ENCODE measurements at places on chromosomes 16 and 17.

DNA sequence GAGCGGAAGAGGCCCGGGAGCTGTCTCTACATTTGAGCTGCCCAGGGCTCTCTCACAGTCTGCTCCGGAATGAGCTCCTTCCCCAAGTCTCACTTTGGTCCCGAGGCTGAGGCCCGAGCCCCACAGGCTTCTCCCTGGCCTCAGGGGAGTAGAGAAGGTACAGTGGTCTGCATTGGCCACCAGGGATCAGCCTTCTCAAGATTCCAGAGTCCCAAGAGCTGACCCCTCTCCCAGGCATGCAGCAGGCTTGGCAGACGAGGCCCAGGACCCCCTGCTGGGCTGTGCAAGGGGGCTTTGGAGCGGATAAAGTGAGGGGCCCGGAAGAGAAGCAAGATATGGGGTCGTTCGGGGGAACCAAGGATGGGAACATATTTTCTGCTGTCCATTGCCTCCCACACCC is 3.1 kb downstream of the PRSS27 start:
- DNase-seq, result no peak

DNA sequence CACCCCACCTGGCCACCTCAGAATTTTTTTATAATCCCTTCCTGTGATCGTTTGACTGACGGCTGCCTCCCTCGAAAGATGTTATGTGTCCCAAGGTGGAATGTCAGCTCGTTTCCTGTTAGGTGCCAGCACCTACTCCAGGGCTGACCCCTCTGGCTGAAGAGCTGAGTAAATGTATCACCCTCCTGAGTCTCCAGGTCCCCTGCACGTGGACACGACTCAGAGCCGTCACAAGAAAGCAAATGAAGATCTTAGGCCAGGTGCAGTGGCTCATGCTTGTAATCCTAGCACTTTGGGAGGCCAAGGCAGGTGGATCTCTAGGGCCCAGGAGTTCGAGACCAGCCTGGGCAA is 273.2 kb downstream of the C16orf95 start:
- no peak for DNase-seq

DNA sequence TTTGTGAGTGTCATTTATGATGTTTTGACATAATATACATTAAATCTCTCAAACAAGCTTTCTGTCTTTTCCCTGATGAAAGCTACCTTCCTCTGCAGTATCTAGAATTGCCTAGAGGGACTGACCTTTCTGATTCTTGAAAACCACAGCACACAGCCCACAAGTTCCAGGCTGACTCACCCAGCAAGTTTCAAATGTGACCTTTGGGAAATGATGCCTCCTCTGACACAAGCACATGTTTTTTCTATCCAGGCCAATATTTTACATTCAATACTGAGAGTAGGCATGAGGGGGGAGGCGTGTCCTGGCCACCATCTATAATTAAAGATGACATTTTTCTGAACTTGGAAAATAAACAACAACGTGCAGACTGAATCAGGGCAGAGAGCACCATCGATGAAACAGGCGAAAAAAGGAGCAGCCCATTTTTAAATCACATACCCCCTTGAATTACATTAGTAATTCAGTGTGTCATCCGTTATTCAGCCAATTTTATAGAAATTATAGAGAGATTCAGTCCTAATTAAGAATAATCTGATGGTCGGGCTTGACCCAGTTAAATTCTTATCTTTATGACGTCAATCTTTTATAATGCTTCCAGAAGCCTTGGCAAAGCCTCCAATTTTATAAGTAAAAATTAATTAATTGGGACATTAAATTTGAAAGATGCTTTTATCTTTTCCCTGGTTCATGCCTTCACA is 292.6 kb upstream of the CDH11 start:
- no peak for DNase-seq

DNA sequence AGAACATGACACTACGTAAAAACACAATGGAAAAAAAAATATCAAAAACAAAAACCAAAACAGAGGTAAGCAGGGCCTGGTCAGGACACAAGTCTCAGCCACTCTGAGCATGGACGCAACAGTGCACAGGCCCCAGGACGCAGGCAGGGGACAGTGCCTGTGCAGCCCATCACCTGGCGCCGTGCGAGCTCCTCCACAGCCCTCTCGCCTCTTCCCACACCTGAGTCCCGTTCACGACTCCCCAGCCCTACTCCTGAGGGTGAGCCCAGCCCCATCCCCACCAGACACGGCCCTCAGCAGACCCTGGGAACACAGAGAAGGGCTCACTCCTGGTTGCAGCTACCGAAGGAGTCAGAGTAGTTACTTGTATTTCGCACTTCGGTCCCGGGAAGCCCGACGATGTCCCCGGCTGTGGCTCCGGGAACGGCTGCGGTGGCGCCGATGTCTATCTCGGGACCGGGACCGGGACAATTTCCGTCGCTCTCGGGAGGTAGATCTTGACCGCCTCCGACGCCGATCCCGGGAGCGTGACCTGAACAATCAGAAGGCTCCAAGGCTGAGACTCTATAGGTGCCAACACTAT is 9.4 kb downstream of the HBQ1 start:
- DNase-seq, result no peak

DNA sequence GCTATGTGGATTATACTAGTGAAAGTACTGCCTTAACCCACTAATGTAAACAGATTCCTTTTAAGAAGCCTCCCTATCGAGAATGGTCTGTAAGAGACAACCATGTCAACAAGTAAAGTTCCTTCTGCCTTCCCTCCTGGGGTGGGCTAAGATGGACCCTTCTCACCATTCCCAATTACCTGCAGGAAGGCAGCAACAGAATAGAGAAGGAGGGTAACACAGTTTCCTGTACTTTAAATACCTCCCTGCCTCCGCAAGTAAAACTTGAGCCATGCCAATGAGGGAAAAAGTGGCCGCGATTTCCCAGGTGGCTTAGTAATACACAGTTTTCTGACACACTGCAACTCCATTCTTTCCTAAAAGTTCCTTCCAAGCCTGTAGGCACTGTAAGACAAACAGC is 45.2 kb downstream of the TOX3 start:
- no peak for DNase-seq

DNA sequence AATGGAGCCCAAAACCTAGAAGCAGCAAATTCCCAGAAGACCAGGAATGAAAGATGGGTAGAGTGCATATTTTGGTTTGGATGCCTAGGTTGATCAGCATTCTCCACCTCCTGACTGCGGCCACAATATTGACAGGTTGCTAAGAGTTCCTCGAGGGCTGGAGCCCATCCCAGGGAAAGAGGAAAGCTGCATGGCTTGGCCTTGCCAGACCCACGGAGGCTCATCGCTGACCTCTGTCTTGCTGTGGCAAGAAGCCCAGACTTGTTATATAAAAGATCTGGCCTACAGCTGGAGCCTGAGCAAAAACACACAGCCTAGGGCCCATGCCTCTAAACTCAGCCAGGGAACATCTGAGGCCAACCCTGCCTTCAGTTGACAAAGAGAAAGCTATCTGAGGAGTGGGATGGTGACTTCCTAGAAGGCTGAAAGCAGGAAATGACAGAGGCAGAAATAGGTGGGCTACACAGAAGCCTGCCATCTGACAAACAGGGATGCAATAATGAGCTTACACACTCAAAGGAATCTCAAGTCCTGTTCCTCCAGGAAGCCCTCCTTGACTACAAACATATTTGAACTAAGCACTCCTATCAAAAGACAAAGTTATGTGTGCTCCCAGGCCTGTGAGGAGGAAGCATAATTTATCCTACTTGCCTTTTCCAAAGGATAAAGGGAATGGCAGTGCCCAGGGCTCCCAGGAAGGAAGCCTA is 22.5 kb upstream of the SLC35B1 start:
- DNase-seq, result no peak

GRCh38 chr17:76499267-76499667 is 2.0 kb downstream of the RHBDF2 start:
- DNase-seq, result no peak

DNA sequence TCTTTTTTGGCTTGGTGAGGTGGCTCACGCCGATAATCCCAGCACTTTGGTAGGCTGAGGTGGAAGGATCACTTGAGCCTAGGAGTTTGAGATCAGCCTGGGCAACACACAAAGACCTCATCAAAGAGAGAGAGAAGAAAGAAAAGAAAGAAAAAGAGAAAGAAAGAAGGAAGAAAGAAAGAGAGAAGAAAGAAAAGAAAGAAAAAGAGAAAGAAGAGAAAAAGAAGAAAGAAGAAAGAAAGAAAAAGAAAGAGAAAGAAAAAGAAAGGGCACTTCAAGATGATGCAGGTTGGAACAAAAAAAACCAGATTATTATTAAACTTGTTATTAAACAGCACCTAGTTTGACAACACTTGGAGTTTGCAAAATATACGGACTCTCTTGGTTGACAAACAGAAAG is 21.2 kb upstream of the ADCY9 start:
- DNase-seq, result no peak

DNA sequence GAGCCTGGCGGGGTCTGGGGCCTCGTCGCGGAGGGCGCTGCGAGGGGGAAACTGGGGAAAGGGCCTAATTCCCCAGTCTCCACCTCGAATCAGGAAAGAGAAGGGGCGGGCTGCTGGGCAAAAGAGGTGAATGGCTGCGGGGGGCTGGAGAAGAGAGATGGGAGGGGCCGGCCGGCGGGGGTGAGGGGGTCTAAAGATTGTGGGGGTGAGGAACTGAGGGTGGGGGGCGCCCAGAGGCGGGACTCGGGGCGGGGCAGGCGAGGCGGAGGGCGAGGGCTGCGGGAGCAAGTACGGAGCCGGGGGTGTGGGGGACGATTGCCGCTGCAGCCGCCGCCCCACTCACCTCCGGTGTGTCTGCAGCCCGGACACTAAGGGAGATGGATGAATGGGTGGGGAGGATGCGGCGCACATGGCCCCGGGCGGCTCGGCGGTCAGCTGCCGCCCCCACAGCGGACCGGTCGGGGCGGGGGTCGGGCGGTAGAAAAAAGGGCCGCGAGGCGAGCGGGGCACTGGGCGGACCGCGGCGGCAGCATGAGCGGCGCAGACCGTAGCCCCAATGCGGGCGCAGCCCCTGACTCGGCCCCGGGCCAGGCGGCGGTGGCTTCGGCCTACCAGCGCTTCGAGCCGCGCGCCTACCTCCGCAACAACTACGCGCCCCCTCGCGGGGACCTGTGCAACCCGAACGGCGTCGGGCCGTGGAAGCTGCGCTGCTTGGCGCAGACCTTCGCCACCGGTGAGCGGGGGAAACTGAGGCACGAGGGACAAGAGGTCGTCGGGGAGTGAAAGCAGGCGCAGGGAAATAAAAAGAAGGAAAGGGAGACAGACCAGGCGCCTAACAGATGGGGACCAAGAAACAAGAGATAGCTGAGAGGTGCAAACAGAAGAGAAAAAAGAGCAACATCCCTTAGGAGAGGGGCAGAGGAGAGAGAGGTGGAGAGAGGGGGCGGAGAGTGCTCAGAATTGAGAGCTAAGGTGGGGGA is at the start of gene PNMT:
Gene PNMT, plus strand, starts transcription at position 509 of the 980 bp plus-strand sequence. Its CDS starts 23 bp downstream, at position 532.
- peak; percentile 53 for DNase-seq

- no peak for DNase-seq
Measured at GRCh38 chr16:1639282-1639681, 27.1 kb downstream of the CRAMP1 start.

- no peak for DNase-seq
Measured at GRCh38 chr17:61495161-61495857, 43.1 kb downstream of the TBX4 start.

DNA sequence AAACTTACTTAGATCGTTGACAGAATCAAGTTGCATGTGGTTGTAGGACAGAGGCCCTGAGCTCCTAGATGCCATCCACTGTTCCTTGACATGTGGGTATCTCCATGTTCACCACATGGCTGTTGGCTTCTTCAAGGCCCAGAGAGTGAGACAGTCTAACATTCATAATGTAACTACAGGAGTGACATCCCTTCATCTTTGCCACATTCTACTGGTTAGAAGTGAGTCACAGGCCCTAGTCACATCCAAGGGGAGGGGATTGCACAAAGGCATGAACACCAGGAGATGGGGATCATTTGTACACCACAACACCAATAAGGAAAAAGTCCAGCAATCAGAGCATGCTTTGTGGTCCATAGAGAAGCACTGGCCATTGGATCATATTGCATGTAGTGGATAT is 56.6 kb downstream of the WSCD1 start:
- DNase-seq, result no peak

DNA sequence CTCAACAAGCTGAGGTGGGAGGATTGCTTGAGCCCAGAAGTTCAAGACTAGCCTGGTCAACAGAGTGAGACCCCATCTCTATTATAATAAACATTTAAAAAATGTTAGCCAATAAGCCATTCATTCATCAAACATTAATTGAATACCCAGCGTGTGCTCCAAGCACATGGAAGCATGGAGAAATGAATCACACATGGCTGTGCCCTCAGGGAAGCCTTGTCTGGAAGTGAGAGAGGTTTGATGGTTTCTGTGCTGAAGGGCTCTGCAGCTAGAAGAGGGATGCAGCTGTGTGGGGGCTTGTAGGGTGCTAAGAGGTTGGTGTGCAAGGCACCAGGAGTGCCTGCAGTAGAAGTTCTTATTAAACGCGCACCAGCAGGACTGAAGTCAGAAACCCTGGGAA is 11.2 kb downstream of the CYB5D2 start:
- no peak for DNase-seq

DNA sequence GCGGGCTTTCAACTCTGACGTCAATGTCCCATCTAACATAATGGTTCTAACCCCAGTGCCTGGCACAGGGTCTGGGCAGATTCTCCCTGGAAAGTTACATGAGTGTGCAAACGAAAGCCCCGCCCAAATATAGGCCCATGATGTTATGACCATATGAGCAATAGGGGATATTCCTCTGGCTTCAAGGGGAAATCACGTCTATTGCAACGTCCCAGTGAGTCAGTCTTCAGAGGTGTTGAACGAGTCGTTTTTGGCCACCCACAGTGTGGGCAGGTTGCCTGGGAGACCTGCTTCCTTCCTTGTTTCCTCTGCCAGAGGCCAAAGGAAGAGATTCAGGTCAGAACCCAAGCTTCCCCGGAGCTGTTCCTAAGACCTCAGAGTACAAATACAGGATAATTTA is 30.3 kb downstream of the PIK3R5 start:
- peak; percentile 50 for DNase-seq

DNA sequence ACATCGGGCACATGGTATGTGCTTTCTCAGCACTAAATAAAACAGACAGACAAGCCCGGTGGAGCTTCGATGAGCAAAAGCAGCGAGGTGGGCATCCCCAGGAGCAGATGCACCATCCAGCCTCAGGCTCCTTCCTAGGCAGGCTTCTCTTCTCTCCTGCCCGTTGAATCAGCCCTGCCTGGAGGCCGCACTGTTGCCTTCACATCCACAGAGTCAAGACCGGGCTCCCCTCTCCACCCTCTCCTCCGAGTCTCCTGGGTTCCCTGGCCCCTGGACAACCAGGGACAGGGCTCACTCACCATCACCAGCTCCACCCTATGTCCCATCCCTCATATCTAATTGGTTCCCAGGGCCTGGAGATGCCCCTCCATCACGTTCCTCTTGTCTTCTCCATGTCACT is 79.7 kb upstream of the RCVRN start:
- no peak for DNase-seq

- DNase-seq, result no peak
Measured at GRCh38 chr17:2233441-2233947, 70.1 kb downstream of the SMG6 start.

Measured in activated T-helper 1 cell treated with anti-CD3 and anti-CD28 coated beads, Interleukin-2, amount 50 U/mL, for 16 hours (primary cell).